Stimulated activated naive CD4-positive, alpha-beta T cell treated with Interleukin-2 at 50 U/mL for 16 hours (primary cell): ENCODE measurements at places on chromosomes 7 and 10.

- DNase-seq: no peak
Observed at GRCh38 chr10:85293483-85293882, 965.1 kb downstream of the CCSER2 start.

- DNase-seq: no peak
Observed at GRCh38 chr7:15490291-15490690, 71.5 kb downstream of the AGMO start.

DNA sequence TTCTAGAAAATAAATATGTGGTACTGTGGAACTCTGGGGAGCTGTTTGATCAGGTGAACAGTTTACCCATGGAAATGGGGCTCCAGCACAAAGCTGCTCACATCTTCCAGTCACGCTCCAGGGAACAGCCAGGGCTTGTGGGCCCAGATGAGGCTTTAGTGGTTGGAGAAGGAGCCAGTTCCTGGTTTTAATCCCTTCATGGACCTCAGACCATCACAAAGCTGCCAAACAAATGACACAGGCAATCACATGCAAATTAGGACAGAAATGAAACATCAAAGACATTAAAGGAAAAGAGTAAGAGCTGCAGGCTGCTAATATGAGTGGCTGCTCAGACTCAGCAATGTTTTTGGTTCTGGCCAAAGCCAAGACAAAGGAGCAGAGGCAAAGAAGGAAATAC lies 2.2 kb upstream of the ATP6V0E2 start:
- no peak for DNase-seq

DNA sequence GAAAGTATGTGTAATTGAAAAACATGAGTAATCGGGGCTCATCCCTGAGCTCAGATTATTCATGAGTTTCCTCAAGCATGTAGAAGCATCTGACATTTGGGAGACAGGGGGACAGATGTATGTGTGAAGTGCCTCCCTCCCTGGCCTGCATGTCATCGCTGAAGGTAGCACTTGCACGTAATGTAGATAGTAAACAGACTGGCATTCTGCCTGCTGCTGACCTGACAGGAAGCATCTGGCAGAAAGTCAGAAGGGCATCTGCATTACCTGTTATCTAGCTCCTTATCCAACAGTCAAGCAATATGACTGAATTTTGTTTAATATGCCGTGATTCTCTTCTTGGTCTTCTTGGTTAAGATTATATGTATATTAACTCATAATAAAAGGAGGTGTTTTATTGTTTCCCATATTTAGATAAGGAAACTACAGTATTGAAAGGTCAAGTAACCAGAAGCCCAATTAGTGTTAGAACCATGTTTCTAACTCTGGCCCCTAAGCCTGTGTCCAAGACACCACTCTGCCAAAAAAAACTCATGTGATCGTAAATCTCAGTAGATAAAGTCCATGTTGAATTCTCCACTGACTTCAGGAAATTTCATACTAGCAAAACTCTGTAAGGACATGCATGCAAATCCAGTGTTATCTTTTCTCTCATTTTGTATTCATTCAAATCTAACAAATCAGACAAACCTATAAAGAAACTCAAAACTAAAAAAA lies 918.1 kb upstream of the MBL2 start:
- DNase-seq: no peak

DNA sequence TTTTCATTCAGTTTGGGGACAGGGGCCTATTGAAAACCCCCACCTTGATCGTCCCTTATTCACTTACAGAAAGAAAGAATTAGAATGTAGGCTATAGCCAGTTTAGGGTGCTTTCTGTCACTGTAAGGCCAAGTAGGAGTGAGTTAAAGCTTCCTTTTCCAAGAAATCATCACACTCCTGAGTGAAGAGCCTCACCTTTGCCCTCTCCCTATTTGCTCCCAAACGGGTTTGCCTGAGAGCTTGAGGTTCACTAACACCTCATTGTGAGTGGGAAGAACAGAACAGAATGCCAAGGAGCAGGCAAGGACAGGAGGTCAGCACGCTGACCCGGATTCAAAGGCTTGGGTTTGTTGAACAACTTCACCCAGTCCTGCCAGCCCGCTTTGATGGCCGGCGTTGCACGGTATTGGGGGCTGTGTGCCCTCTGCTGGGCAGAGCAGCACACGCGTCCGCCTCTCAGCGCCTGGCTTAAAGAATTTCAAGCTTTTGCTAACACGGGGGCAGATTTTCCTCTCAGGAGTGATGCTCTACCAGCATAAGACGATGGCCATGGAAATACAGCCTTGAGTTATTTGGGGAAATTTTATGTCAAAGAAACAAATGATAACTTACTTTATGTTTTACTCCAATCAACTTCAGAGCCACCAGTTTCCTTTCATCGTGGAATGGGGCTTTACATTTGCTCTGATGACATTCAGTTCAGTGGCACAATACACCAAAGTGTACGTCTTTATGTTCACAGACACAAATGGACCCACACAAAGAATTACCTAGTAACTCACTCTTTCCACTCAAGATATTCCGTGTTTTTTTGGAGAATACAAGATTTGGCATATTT lies 470.0 kb downstream of the SUGCT start:
- DNase-seq: no peak

- DNase-seq: no peak
Observed at GRCh38 chr10:124041675-124042445, 51.5 kb downstream of the CHST15 start.

DNA sequence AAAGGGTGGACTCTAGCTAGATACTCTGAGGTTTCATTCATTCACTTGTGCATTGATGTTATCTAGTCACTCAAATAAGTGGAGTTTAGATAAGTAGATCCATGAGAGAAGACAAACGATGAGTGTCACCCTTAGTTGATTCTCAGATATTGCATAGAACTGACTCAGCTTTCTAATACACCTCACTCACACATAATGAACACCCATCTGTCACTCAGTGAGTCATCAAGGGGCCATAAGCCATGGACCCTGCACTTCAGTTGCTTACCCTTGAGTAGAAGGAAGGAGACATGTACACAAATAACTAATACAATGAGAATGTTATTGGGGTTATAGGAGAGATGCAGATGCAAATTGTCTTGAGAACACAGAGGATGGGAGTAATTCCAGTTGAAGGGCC lies 163.8 kb downstream of the SORCS3 start:
- no peak for DNase-seq

DNA sequence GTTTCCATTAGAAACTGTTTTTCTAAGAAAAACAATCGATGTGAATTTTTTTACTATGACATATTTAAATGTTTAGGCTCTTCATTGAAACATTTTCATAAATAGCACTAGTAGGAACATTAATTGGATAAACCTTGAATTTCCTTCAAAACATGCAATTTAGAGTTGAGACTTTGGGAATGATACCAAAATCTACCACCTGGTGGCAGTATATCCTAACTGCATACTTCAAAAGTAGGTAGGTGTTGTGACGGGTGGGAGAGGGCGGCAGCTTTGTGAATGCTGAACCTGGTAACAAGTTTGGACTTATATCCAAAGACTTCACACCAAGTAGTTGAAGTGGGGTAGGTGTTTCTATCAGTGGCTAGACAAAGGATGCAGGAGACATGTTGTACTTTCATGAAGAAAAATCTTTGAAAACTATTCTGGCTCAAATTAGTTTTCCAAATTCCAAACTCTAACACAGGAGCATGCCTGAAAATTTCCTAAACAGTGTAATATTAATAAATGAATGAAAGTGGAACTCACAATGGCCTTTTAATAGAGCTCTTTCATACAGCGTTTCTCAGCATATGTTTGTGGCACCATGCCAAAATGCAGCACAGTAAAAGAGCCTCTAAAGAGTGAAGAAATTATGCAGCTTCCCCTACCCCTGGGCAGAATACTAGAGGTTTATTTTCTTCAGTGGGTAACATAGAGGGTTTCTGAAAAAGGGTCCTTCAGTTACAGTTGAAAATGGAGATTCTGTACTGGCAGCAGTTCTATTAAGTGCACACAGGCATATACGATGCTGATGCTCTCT lies 201.0 kb upstream of the TPK1 start:
- no peak for DNase-seq

DNA sequence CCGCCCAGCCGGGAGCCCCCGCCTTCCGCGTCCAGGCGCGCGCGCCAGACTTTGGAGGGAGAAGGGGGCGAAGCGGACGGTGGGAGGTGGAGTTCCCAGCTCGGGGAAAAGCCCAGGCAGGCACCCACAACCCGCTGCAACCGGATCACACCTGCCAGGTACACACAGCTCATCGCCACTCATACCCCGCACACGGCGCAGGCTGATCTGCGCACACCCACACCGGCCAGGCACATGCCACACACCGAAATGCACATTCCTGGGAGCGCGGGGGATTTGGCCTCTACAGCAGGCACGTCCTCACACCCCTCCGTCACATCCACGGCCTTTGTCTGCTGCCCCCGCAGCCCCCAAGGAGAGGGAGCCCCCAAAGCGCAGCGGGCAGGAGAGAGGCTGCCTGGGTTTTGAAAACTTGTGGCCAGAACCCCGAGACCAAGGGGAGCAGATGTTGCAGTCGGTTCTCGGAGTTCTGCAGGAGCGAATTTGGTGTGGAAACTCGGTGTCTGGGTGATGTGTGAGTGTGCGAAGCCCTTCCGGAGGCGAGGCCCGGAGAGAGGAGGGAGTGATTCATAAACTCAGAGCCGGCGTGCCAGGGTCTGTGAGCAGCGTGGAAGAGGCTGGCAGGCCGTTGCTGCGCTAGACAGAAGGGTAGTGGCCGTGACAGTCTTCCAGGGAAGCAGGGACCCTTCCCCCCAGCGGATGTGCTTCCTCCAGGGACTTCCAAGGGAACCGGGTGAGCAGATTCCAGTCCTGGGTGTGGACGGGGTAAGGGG lies 734 bp downstream of the CHST3 start:
- DNase-seq: no peak

GRCh38 chr7:122764902-122765301 lies 62.2 kb upstream of the RNF148 start:
- DNase-seq: no peak

GRCh38 chr10:1646332-1646731 lies 91.0 kb downstream of the ADARB2 start:
- DNase-seq: no peak

- DNase-seq: no peak
Observed at GRCh38 chr7:113698556-113699220, 220.1 kb downstream of the PPP1R3A start.

GRCh38 chr10:11827414-11827813 lies 4.3 kb downstream of the PROSER2 start:
- no peak for DNase-seq

DNA sequence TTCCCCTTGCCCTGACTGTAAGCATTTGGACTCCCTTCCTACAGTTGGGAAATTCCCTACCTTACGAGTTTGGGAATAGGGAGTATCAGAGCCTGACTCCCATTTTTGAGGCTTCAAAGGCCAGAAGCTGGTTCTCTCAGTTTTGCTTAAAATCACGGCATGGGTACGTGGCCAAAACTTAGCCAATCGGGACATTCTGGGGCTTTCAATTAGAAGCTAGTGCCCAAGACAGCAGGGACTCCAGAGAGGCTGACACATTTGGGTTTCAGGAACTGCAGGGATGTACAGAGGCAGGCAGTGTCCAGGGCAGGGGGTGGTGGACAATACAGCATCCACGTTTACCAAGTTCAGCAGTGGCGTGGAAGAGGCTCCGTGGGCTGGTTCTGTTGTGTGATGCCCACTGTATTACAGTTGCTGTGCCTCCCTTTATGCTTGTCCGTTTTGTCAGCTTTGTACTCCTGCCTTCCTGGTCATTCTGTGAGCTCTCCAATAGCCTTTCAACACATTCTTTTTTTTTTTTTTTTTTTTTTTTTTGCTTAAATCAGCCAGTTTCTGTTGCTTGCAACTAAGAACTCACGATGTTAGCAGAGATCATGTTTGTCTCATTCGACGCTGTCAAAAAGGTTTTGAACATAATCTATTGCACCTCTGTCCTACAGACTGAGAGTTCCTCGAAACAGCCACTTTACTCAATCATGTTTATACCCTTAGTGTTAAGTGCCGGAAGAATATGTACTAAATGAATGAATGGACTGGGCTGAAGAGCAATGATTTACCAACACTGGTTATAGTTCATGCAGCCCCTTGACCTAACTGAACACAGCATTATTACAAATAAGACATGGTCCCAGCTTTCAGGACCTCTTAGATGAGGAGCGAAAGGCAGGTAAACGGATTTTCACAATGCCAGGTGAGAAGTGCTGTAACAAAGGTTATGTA lies 1.1 kb downstream of the GGCT start:
- no peak for DNase-seq

DNA sequence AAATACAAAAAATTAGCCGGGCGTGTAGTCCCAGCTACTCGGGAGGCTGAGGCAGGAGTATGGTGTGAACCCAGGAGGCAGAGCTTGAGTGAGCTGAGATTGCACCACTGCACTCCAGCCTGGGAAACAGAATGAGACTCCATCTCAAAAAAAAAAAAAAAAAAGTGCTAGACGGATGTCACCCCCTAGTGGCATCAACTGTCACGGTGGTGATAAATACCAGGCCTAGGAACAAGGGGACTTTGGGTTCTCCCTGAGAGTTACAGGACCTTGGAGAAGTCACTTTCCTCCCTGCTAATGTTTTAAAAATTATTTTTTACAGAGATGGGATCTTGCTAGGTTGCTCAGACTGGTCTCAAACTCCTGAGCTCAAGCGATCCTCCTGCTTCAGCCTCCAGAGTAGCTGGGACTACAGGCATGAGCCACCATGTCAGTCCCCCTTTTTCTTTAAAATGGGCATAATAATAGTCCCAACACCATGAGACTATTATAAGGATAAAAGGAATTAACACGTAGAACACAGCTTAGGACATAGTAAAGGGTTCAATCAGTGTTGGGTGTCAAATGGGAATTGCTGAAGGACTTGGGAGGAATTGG lies 2.6 kb upstream of the TMEM130 start:
- DNase-seq: peak; percentile 5

DNA sequence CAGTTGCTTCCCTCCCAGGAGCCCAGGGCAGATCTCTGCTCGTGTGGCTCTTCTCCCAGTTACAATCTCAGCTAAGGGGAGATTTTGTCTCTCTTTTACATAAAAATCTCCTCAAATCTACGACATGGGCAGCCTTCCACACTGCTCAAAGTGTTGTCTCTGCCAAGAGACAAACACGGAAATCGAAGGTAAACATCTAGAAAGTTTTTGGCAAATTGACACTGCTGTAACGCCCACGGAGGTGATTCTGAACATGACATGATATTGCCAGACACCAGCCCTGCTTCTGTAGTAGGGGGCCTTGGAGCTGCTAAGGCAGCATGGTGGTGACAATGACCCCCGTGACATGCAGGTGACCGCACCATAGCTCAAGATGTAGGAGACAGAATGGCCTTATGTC lies 128.3 kb downstream of the CCDC3 start:
- DNase-seq: no peak

- no peak for DNase-seq
Observed at GRCh38 chr7:31521336-31522010, 7.6 kb downstream of the ITPRID1 start.
